ENCODE measurements at places on chromosomes 13 and 19.

GRCh38 chr19:53537521-53538377 is at the start of gene ZNF331:
ZNF331 (plus strand) TSS chr19:53538145; CDS start chr19:53569377, 31,232 bp downstream.
- peak; percentile 89 for DNase-seq

DNA sequence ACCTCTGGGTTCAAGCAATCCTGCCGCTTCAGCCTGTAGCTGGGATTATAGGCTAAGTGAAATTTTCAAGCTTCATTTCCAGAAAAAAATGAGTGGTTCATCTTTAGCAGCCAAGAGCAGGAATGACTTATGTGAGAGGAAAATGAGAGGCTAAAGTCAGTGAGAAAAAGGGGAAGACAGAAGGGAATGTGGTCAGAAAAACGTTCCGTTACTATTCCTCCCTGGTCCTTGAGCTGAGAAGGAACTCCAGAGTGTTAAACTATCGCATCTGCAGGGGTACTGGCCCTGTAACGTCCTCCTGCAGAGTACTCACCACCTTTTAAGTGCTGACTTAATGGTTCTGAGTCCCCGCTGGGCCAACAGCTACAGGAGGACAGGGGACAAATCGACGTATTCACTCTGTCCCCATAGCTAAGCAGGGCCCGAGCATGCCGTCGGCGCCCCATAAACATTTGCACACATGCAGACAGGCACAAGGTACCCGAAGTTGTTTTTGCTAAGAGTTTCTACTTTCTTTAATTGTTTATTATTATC is 88.1 kb downstream of the FLT1 start:
- DNase-seq: no peak

DNA sequence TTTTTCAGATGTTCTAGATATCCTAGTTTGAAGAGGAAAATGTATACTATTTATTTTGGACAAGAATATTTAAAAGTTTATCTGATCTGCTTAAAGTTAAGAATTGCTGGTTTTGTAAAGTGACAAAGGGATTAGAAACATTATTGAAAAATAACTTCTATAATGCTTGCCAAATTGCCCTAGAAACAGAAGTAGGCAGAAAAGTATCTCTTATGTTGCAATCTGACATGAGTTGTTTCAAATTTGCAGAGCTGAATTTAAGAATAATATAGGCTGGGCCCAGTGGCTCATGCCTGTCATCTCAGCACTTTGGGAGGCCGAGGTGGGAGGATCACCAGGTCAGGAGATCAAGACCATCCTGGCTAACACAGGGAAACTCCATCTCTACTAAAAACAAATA is 777.1 kb downstream of the LIG4 start:
- no peak for DNase-seq

GRCh38 chr19:7505682-7506384 is 10.1 kb upstream of the ZNF358 start:
- peak; percentile 33 for DNase-seq

DNA sequence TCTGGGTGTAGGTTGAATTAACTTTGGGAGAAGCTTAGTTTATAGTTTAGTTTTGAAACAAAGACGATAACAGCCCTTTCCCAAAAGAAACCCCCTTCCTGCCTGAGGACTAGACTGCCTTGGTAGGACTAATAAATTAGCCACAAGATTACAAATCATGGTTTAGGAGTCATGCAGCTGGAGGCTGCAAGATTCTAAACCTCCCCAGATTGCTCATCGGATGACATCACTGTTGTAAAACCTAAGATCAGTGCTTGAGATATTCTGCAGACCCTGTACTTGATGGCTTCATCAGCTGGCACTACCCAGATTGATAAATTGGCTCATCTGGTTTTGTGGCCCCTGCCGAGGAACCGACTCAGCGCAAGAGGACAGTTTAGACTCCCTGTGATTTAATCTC is 35.9 kb upstream of the MPHOSPH8 start:
- no peak for DNase-seq

GRCh38 chr19:10086591-10087192 is 575 bp downstream of the SHFL start:
- DNase-seq: peak; percentile 54

DNA sequence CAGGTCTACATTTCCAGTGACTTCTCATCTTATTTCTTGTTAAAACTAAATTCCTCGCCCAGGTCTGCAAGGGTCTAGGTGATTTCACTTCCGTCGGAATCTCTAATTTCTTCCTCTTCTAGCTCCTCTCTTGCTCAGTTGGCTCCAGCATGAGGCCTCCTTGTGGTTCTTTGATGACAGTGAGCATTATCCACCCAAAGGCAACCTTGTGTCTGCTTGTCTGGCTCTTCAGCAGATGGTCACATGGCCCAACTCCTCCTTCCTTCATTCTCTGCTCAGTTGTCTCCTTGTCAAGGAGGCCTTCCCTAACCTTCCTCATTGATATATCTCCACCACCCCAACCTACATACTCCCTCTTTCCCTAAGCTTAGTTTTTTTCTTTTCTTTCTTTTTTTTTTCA is 1391.4 kb downstream of the EFNB2 start:
- DNase-seq: no peak

GRCh38 chr13:31346891-31347290 is 147.1 kb downstream of the B3GLCT start:
- no peak for DNase-seq

GRCh38 chr13:48096670-48097069 is 1.8 kb upstream of the MED4 start:
- no peak for DNase-seq

DNA sequence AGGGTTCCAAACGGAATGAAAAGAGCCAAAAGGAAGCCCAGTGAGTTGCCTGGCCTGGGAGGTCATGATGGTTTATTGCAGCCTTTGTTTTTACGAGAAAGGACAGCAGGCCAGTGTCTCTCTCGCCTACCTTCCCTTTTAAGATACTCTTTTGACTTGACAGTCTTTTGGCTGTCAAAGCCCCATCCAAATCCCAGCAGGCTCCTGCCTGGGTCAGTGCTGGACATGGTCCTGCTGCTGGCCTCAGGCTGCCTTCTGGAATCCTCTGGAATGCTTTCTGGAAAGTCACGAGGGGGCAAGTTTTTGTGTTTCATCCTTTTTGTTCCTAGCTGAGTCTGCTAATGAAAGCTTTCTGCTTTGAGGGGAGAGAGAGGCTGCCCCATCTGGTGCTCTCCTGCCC is 444.8 kb downstream of the OLFM4 start:
- no peak for DNase-seq

DNA sequence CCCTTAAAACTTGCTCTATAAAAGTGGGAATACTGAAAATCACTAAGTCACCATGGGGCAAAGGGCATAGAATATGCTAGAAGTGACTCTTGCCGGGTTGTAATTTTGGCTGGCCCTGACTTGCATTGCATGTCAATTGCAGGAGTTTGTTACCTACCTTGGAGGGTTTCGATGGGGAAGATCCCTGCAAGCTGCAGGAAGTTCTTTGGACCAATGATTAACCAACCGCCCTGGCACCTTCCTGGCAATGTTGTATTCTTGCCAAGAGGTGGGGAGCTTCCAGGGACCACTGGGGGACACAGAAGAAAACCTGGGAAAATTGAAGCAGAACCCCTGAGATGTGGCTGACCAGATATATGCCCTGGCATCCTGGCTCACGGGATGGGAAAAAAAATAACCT is 235.8 kb downstream of the B3GLCT start:
- DNase-seq: no peak

DNA sequence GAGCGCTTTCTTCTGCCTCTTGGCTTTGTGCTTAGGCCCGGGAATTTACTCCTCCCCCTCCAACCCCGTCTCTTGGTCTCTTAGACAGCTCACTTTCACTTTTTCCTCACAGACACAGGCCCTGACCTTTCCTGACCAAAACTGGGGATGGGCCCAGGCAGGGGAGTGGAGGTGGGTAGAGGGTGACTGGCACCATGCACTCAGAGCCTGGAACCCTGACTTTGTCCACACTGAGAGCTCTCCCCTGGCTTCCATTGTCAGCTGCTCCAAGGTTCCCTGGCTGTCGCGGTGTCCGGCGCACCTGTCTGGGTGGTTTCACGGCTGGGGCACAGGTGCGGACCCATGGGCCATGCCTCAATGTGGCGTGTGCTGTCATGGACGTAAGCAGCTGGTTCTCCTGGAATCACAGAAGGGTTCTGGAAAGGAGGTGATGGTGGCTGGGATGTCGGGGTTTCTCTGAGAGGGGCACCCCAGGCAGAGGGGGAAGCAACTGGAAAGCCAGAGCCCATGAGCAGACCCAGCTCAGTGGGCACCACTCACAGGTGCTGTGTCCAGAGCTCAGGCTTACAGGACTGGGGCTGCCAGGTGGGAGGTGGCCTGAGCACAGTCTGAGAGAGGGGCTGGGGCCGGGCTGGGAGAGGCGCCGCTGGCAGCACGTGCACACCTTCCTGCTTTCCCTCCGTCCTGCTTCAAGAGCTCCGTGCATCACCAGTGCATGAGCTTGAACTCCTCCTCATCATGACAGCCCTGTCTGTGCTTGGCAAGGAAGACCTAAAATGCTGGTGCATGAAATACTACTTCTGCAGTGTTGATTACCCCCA is 28.0 kb upstream of the C1QTNF9 start:
- DNase-seq: no peak

- DNase-seq: no peak
These were observed 48.9 kb upstream of the PABPC3 start for GRCh38 chr13:25046985-25047511.

DNA sequence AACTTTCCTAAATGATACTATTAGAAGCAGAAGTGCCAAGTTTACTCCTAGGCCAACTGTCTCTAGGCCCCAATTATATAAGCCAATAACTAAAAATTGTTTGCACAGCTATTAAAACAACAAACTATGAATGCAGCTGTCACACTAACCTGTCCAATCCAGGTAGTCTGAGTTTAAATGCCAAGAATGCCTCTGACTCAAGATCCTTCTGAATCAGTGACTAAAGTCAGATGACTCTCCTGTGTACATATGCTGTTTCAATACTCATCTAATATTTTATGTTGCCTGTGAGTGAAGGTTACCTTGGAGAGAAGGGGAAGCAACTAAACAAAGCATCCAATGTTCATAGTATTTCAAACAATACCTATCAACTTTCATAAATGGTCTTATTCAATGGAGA is 257.0 kb downstream of the ENOX1 start:
- DNase-seq: no peak

- DNase-seq: no peak
These were observed 503.0 kb downstream of the LIG4 start for GRCh38 chr13:107712145-107712860.

GRCh38 chr13:34357435-34358232 is 539.7 kb downstream of the RFC3 start:
- DNase-seq: no peak

DNA sequence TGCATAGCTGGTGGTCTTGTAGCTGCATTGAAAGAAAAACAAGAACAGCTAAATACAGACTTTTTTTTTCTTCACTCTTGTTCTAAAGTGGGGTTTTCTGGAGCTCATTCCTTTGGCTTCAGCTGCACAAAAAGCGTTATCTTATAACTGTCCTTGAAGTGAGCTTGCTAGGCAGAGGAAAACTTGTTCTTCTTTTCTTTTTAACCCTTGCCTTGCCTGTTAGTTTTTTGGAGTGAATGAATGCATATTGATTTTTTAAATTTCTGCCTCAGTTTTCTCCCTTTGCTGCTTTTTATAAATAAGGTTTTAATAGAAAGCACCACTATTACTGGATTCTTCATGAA is 1.5 kb downstream of the ZNF765 start:
- DNase-seq: no peak

DNA sequence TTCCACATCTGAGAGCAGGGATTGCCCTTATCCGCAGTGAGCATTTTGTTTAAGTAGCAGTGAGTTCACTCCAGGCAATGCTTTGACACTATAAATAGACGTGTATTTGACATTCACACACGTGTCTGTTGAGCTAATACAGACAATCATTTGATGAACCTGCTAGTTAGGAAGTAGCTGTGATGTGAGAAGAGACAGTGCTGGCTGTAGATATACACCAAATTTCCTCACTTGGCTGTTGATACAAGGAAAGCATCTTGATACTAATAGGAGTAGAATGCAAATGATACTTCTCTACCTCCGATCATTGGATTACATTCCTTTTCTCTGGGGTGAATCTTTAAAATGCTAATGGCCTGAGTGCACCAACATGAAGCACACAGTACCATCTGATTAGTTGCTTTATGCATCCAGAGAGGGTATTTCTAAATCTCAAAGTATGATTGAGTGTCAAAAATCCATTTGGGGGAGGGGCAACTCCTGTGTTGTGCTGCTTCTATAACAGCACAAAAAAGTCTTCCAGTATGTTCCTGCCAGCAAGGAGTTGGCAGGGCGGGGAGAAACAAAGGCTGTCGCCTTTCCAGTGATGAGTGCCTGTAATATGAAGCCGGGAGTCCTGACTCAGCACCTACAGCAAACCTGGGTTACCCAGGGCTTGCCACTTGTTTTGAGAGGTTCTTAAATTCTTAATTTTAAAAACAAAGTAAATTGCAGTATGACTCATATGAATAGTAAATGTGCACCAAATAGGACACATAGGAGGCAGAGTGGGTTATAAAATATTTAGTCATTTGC is 7.0 kb downstream of the CUL4A start:
- no peak for DNase-seq

- DNase-seq: no peak
These were observed 5.0 kb upstream of the ZNF765 start for GRCh38 chr19:53389978-53390377.

- no peak for DNase-seq
These were observed 250.9 kb downstream of the DLEU7 start for GRCh38 chr13:50592412-50593155.

- no peak for DNase-seq
These were observed 52.5 kb downstream of the GPC5 start for GRCh38 chr13:91450913-91451312.

- DNase-seq: no peak
These were observed 96.2 kb upstream of the RNF113B start for GRCh38 chr13:98273067-98273823.

- no peak for DNase-seq
These were observed 23.5 kb downstream of the NUMBL start for GRCh38 chr19:40666803-40667438.

- DNase-seq: no peak
These were observed 92.8 kb upstream of the TPP2 start for GRCh38 chr13:102504002-102504401.

DNA sequence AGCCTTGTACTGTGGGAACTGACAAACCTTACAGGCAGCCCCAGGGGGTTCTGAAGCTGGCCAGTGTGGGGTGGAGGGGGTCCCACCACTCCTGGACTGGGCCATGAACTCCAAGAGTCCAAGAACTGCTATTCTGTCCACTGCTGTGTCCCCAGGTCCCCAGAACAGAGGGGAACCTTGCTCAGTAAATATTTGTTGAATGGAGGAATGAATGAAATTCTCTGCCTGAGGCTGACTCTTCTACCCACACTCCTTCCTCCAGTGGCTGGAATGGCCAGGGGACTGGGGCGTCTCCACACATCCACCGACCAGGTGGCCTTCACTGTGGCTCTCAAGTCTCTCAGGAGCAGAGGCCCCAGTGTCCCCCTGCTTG is 11.6 kb downstream of the WIZ start:
- DNase-seq: no peak

DNA sequence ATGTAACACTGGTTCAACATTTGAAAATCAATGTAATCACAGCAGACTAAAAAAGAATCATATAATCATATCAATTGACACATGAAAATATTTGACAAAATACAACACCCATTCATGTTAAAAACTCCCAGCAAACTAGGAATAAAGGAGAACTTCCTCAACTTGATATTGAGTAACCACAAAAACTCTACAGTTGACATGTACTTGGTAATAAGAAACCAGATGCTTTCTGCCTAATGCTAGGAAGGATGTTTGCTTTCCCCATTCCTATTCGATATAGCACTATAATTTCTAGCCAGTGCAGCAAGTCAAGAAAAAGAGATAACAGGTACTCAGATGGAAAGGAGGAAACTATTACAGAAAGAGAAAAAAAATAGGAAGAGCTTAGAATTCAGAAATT is 26.9 kb downstream of the UFM1 start:
- no peak for DNase-seq

- no peak for DNase-seq
These were observed 16.3 kb downstream of the ELAVL1 start for GRCh38 chr19:7989071-7989575.

All from stimulated activated naive CD8-positive, alpha-beta T cell treated with anti-CD3 and anti-CD28 coated beads, Interleukin-15, amount 100 ng/mL, for 72 hours (primary cell).